ENCODE measurements at places on chromosomes 13 and 19.

DNA sequence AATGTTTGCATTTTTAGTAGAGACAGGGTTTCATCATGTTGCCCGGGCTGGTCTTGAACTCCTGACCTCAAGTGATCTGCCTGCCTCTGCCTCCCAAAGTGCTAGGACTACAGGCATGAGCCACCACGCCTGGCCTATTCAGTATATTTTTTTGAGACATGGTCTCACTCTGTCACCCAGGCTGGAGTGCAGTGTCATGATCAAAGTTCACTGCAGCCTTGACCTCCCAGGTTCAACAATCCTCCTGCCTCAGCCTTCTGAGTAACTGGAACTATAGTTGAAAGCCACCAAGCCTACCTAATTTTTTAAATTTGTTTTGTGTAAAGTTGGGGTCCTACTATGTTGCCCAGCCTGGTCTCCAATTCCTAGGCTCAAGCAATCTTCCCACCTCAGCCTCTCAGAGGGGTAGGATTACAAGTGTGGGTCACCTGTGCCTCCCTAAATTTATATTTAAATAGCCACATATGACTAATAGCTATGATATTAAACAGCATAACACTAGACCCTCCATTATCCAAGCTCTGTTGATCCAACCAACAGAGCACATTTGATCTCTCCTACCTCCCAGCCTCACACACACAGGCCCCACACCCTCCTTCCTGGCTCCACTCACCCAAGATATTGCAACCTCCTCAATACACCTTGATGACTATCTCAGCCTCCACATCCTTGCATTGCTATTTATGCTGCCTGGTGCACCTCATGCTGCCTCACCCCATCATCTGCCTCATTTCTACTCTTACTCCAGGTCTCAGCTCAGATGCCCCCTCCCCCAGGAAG is 2.1 kb upstream of the CEACAM19 start:
- DNase-seq: no peak

DNA sequence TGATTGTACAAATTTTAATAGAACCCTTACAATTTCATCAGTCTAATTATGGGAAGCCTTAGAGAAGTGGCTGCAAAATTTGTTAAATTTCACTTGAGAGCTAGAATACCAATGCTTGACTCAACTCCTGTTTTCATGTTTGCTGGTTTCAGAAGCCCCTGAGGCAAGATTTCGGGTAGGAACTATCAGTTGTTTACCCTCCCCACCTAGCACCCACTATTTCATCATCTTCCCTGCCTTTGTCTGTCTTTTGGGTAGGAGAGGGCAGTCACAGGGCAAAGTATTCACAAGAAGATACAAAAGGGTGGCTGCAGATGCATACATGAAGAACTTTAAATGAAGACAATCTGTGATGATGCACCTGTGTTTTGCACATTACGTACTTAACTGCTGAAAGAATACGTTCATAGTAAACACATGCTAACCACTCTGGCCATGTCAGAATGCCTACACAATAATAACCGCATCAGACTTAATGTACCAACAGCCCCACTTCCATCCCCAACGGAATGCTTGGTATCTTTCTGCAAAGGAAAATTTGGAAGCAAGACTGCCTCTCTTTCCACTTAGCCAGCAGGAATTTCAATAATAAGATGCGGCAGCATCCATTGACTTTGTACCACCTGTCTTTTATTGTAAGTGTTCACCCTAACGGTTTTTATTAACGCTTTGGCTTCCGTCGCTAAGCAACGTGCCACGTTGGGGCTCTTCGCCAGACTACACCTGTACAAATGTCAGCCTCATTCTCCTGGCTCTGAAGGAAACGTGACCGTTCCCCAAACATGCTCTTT is 30.4 kb downstream of the TPT1 start:
- no peak for DNase-seq

GRCh38 chr19:32020538-32020937 is 324.9 kb upstream of the ZNF507 start:
- DNase-seq: no peak

GRCh38 chr19:49923055-49924003 is 5.7 kb upstream of the ATF5 start:
- no peak for DNase-seq

DNA sequence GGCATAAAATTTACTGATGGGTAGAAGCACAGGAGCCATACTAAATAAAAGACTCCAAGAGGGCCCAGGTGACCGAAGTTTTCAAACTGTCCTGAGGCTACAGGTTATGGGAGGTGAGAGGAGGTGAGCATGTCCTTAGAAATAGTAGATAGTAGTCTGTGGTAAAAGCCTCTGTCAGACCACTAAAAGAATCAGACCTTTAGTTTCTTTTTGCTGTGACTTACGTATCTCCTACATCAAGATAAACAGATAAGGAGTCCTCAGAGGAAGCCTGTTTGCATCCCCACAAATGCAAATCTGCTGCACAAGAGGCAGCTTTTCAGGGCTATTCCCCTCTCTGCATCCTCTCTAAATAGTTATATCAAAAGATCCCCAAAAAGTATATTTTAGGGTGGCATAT is 711.6 kb upstream of the SLITRK6 start:
- no peak for DNase-seq

GRCh38 chr19:54561840-54562239 is 11.8 kb upstream of the LILRA2 start:
- DNase-seq: no peak

GRCh38 chr19:1514295-1514661 is 1.5 kb upstream of the ADAMTSL5 start:
- no peak for DNase-seq

DNA sequence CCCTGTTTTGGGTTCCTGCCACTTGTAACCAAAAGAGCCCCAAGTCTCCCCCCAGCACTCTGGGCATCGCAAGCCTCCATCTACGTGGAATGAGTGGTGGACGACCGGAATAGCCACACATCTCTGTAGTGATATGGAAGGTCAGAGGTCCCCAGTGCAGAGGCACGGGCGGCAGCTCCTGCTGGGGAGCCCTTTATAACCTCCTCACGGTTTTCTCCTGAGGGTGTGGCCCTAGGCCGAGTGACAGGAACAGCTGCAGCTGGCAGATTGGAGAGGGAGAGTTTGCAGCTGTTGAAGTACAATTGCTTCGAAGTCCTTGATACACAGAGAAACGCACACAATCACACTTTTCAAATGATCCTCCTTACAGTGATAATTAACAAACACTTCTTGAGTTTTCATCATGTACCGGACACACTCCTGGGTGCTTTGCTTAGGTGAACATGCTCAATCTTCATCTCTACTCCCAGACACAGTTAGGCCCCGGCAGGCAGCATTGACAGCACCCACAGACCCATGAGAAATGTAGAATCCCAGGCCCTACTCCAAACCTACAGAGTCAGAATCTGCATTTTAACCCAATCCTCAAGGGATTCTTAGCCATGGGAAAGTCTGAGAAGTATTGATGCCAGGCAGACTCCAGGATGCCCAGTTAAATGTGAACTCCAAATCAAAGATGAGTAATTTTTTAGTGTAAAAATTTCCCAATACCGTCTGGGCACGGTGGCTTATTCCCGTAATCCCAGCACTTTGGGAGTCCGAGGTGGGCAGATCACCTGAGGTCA is 4.9 kb upstream of the ZNF787 start:
- DNase-seq: no peak

DNA sequence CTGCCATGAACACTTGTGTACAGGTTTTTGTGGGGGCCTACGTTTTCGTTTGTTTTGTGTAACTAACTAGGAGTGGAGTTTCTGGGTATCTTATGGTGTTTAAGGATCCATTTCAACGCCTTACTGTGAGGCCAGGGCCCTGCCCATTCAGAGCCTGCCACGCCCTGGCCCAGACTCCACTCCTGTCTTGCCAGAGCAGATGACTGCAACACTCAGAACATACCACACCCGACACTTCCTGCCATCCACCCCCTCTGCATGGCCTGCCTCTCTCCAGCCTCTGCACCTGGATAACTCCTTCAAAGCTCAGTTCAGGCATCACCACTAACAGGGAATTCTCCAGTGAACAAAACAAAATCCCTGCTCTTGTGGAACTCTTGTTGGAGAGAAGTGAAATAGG is 43.2 kb downstream of the RGCC start:
- DNase-seq: no peak

DNA sequence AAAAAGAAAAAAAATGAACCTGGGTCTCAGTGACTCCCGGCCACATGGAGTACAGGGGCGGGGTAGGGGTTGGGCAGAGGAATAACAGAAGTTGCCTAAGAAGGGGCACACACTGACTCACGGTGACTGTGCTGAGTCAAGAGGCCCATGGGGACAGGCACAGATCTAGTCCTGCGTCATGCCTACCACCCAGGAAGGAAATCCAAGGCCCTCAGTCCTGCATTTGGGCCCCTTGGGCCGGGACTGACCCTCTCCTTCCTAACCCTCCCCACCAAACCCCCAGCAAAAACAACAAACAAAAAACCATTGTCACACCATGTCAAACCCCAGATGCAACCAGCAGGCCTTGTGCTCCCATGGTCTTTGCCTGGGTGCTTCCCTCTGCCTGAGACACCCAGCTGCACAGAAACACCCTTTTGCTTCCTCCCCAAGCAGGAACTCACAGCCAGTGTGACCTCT is 9.6 kb upstream of the NOTCH3 start:
- DNase-seq: no peak

DNA sequence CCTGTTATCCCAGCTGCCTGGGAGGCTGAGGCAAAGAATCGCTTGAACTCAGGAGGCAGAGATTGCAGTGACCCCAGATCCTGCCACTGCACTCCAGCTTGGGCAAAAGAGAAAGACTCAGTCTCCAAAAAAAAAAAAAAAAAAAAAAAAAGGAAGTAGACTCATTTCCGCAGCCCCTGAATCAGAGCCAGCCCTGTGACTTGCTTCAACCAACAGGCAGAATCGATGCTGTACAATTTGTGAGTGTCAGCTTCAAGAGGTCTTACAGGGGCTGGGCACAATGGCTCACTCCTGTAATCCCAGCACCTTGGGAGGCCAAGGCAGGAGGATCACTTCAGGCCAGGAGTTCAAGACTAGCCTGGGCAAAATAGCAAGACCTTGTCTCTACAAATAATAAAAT is 12.8 kb downstream of the ANKRD27 start:
- no peak for DNase-seq

DNA sequence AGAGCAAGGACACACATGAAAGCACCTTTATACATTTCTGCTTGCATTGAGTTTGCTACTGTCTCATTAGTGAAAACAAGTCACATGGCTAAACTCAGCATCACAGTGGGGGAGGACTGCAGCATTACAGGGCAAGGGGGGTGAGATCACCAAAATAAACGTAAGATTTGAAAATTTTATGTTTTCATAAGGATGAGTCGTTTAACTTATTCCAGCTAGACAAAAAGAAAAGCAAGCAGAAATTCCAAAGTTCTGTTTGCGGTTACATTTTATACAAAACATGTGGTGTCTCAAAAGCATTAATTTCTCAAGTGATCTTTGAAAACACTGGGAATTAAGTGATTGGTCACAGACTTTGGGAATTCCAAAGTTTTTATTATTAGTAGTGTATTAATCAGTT is 261.4 kb upstream of the RXFP2 start:
- DNase-seq: no peak

DNA sequence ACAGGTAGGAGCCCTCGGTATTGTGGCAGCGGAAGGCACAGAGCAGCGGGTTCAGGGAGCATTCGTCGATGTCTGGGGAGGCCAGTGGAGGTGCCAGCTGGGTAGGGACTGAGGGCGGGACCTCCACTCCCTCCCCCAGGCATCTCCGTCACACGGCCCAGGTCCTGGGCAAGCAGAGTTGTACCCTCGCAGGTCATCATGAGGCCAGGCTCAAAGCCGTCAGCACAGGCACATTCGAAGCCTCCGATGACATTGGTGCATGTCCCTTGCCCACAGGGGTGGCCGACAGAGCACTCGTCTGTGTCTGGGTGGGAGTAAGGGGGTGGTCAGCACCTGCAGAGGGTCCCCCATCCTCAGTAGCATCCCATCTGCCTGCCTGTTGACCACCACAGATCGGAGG is 35.3 kb downstream of the CCL25 start:
- no peak for DNase-seq

DNA sequence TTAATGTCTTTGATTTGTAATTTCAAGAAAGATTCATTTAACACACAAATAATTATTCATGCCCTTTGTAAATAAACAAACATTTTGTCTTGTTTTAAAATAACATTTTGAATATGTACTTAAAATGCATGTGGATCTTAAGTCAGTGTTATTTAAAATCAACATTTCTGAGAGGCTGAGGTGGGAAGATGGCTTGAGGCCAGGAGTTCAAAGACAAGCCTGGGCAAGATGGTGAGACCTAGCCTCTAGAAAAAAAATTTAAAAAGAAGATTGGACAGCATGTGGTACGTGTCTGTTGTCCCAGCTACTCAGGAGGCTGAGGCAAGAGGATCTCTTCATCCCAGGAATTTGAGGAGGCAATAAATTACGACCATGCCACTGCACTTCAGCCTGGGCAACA is 1268.2 kb downstream of the SLITRK1 start:
- DNase-seq: no peak

- no peak for DNase-seq
Measured at GRCh38 chr13:67353941-67354340, 123.8 kb upstream of the PCDH9 start.

DNA sequence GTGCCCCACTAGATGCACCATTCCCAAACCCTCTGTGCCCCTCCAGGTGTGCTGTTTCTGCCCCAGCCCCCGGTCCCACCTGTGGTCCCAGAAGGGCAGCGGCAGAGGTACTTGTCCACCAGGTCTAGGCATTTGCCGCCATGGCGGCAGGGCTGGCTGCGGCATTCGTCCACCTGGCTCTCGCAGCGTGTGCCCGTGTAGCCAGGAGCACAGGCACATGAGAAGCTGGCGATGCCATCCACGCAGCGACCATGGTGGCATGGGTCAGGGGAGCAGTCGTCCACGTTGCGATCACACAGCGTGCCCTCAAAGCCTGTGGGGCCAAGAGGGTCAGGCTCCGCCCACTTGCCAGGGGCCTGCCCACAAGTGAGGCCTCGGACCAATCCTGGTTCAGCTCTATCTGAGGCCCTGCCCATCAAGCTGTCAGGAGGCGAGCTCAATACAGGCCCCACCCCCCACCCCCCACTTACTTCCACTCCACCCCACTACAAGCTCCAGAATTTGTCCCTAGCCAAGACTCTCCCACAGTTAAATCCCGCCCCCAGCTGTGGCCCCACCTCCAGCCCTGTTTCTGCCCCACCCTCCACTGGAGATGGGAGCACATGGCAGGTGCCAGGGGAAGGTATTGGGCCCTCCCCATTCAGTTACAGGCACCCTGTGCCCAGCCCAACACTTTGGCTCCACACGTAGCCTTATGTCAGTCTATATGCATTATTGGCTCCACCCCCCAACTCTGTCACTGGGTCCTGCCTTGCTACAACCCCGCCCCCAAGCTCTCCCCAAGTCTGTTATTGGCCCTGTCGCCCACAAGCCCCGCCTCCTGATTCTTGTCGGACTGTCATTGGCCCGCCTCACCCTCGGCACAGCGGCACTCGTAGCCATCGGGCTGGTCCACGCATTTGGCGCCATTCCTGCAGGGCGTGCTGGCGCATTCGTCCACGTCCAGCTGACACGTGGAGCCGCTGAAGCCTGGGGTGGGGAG is 13.5 kb downstream of the NOTCH3 start:
- DNase-seq: no peak

- no peak for DNase-seq
Measured at GRCh38 chr19:41407271-41407670, 9.7 kb downstream of the BCKDHA start.
